Central memory CD4-positive, alpha-beta T cell (primary cell): ENCODE measurements at places on chromosomes 7 and 10.

DNA sequence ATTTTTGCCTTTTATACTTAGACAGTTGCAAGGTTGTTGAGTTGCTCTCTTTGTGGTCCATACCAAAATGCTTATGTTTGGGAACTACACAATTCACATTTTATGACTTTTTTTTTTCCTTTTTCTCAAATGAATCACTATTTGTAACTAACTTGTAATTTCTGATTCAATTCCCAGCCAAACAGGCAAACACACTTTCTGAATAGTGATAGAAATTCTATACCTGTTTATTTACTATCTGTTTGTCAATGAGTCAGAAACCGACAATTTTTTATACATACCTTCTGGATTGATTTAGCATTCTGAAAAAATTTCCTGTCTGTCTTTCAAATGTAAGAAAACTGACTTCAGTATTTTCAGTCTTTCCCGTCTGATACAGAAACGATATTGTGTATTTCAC lies 69.1 kb downstream of the MBL2 start:
- DNase-seq: no peak

GRCh38 chr7:106767078-106767477 lies 98.0 kb upstream of the PIK3CG start:
- DNase-seq: no peak

GRCh38 chr7:1572111-1572822 lies 2.4 kb upstream of the PSMG3 start:
- DNase-seq: no peak

GRCh38 chr10:71770789-71771188 lies 2.5 kb downstream of the VSIR start:
- no peak for DNase-seq

DNA sequence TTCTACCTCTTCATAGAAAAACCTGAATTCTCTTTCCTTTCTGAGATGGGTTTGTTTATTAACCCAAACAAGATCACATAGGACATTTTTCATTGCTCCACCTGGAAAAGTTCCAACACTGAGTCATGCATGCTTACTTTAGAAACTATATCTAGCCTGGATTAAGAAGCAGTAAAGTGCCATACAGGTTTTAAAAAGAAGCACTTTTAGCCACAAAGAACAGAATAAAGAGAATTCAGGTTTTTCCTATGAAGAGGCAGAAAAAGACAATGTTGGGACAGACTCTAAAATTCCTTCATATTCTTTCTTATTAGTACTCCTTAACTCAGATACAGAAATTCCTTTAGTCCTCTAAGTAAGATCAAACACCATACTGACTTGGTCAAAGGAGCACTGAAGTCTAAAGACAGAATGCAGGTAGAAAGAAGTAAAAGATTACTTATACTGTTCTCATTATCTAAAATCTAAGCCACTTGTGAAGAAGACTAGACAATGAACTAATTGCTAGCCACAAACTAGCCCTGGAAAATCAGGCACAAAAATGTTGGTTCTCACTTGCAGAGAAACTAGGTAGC lies 241.3 kb downstream of the ANK3 start:
- no peak for DNase-seq

- DNase-seq: no peak
Observed at GRCh38 chr7:156609010-156609877, 31.3 kb upstream of the RNF32 start.

DNA sequence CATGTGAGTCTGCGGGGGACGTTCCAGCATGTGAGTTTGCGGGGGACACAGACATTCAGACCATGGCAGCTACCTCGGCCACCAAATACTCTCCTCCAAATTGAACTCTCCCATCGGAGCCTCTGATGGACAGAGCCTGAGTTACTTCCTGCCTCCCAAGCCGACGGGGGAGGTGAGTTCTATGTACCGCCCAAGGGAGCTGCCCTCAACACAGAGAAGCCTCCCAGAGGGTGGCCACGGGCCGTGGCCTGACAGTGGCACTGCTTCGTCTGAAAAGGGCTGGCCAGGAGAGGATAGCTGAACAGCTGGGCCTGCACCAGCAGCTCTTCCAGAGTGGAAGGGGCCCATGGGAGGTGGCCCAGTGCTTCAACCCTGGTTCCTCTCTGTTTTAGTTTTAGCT lies 274.5 kb upstream of the PPP2R2D start:
- DNase-seq: no peak

- no peak for DNase-seq
Observed at GRCh38 chr7:100629117-100629716, 12.1 kb downstream of the TFR2 start.

DNA sequence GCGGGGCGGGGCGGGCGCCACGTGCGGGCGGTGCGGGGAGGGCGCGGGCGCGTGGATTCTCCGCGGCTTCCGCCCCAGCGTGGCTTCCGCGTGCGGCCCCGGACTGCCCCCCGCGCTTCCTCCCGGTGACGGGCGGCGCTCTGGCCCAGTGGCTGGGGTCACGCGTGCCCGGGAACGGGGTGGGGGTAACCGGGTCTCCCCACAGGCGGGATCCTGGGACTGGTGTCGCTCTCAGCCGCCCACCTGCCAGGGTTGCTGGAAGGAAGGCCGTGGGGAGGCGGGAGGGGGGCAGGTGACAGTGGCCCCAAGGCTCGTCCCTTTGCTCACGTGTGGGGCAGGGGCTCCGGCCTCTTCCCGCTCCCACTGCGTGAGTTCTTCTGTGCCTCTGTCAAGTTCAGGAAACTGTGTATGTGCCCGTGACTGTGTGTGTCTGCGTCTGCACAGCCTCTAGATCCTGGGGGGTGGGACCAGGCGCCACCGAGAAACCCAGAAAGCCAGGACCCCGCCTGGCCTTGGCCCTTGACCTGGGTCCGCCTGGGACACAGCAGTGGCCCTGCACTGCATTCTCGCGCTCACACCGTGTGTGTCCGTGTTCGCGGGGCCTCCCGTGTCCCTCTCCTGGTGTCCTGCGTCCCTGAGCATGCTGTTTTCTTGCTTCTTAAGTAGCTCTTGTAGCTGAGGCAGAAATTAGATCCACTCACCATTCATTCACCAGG lies 919 bp downstream of the MAFK start:
- DNase-seq: peak; percentile 61

DNA sequence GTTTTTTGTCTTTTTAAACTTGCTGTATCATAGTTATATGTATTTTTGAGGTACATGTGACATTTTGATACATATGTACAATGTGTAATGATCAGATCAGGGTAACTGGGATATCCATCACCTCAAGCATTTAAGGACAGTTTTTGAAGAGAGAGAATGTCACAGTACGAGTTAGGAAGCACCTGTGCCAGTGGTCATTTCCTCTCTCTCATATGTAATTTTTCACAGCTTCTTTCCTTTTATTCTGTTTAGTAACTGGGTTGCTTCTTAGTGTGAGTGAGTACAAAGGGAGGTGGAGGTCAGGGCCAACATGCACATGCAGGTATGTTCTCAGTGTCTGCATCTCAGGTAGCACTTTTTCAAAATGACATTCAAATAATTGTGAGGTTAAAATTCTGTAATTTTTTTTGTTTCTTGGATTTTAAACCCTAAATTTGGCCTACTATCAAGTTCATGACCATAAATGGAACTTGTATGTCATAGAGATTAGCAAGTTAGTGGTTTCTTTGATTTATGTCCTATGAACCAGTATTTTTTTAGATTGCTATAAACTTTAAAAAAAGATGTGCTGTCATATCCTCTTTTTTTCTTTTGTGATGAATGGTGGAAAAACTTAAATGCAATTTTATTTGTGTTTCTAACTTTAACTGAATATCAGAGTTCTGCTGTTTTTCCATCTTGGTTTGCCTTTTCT lies 42.7 kb downstream of the SNX10 start:
- DNase-seq: no peak

GRCh38 chr10:102119417-102120141 lies 589 bp downstream of the LDB1 start:
- DNase-seq: peak; percentile 33

DNA sequence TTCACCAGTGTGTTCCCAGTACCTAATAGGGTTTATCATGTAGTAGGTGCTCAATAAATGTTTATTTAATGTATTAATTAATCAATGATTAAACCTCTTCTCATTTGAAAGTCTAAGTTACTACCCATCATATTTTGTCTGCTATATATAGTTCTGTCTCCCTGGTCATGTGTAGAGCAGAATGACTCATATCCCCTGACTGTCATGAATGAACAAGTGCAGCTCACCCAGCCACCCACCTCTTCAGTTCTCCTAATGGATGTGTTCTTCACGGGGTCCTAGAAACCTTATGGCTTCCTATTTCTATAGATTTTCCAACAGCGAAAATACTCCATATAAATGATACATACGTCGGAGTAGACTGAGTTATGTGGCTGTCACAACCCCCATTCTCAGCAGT lies 64.5 kb downstream of the HIF1AN start:
- no peak for DNase-seq

DNA sequence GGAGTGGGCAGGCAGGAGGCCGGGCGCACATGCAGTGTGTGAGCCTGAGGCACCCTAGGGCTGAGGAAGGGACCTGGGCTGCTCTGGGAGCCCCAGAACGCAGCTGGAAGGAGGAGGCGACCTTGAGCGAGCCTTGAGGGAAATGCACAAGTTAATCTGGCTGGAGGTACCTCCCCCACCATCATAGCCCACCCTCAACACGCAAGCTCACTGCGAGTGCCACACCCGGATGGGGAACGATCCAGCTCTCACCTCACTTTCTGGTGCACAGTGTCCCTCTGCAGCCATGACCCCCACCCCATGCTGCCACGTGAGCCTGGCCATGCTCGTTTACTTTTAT lies 162.4 kb upstream of the PPP2R2D start:
- no peak for DNase-seq

DNA sequence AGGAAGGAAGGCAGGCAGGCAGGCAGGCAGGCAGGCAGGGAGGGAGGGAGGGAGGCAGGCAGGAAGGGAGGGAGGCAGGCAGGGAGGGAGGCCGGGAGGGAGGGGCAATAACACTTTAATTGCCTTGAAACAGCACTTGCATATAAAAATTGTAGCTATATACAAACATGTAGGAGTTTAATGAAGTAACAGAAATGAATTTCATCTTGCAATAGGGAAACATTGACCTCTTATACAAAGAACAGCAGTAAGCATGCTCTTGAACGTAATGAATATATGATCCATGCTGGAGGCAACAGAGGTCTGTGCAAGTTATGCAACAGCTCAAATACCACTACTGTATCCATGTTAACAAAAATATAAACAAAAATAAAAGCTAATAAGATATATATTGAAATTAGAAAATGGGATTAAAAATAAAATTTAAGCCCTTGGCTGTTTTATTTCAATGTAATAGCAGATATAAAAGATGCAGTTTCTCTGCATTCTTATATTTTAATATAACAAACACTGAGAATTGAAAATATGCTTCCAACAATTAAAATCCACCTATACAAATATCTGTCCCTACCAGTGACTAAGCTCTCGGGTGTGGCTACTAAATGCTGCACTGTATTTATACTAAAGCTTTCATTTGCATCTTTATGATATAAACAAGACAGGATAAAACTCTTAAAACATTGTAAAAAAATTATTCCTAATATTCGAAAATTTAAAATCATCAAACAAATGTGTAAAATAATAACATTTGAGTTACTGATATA lies 50.3 kb downstream of the CACNA2D1 start:
- no peak for DNase-seq

DNA sequence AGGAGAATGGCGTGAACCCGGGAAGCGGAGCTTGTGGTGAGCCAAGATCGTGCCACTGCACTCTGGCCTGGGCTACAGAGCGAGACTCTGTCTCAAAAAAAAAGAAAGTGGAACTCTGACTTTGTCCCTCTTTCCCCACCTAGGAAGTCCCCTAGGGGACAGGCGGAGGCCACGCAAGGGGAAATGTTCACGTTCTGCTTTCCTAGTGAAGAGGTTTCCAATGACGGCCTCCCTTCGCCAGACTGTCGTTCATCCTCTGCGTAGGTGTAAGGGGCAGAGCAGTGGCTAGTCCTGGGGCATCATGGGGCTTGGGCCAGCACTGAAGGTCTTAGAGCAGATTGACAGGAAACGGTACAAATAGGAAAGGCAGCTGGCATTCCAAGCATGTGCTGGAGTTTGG lies 30.6 kb downstream of the SUFU start:
- DNase-seq: no peak

DNA sequence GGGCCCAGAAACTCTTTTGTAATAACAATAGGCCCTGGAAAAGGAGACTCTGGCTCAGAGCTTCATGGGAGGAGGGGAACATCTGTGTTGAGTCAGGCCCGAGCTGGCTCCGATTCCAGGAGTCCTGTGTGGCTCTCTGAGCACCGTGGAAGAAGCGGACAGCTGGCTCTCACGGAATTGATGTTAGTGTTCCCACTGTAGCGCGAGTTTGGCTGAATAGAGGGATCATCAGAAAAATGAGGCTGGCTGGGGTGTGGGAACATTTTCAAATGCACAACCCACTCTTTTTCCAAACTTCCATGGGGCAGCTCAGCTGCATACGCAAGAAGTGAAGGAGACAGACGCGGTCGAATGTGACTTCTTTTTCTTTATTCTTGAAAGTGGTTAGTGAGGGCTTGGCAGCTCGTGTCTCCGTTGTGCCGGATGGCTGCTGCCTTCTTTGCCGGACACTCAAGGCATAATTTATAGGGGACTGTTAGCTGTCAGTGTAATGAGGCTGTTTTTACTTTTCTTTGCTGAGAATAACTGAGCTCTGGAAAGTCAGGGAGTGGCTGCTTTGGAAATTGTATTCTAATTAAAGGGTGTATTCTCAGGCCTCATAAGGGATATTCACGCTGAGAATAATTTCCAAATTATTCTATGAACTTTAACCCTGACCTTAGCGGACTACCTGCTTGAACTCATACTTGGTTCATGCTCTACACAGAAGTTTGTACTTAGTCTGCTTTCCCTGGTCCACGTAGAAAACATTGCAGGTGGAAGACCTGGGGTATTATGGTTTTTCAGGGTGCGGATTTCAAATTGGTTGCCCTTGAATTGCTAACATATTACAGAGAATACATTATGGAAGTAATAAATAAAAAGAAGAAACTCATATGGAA lies 23.1 kb downstream of the MDFIC start:
- no peak for DNase-seq

- no peak for DNase-seq
Observed at GRCh38 chr7:104843198-104843597, 170.8 kb upstream of the KMT2E start.

DNA sequence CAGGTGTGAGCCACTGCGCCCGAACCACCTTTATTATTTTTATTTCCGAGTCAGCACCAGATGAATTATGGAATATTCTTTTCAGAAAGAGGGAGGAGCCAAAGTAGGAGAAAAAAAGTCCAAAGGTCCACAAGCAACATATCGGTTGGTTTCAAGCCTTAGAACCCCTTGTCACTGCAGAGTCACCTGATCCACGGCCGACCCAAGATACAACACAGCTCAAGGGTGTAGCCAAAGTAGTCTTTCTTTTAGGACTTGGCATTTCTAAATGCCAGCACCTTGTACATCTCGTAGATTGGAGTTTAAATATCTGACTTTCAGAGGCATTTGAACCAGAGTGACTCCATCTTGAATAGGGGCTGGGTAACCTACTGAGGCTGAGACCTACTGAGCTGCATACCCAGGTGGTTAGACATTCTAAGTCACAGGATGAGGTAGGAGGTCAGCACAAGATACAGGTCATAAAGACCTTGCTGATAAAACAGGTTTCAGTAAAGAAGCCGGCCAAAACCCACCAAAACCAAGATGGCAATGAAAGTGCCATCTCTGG lies 113.9 kb upstream of the ANLN start:
- DNase-seq: no peak

GRCh38 chr7:29115130-29115687 lies 31.1 kb downstream of the CPVL start:
- DNase-seq: no peak

- DNase-seq: no peak
Observed at GRCh38 chr10:75972491-75973276, 541.3 kb downstream of the LRMDA start.

- no peak for DNase-seq
Observed at GRCh38 chr10:30762620-30763019, 133.1 kb upstream of the LYZL2 start.
